MV-4-11 (cell line): ENCODE measurements at places on chromosomes 7 and 10.

DNA sequence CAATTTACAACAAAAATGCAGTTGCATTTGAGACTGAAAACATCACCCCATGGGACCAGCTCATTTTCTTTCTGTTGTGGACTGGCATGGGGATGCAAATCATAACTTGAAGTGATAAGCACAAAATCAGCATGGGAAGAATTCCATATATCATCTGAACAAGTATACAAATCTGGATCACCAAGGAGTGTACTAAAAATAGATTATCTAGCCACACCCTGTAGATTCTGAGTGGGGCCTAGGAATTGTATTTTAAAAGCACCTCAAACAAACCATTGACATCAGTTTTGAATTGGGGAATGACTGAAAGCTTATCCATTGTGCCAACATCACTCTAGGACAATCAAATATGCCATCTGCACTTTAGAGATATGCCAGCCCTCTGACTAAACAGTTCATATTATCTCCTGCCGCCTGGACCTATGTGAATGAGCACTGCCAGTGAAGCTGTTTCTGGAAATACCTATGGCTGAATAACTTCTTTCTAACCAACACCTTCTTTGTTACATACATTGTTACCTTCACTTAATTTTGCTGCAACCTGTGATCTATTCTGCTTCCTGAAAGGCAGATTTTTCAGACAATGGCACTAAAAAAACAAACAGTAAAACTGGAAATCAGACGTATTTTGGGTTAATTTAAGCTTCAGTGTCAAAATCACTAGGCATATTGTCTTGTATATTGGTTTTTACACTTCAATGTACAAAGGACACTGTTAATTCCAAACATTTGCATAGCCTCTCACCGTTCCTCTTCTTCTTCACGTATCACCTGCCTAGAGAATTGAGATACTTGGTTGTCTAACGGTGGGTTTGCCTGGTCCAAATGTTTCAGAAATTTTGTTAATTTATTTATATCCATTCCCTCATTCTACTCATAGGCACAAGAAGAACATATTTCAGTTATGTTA lies 42.4 kb upstream of the HGF start:
- DNase-seq = no peak

DNA sequence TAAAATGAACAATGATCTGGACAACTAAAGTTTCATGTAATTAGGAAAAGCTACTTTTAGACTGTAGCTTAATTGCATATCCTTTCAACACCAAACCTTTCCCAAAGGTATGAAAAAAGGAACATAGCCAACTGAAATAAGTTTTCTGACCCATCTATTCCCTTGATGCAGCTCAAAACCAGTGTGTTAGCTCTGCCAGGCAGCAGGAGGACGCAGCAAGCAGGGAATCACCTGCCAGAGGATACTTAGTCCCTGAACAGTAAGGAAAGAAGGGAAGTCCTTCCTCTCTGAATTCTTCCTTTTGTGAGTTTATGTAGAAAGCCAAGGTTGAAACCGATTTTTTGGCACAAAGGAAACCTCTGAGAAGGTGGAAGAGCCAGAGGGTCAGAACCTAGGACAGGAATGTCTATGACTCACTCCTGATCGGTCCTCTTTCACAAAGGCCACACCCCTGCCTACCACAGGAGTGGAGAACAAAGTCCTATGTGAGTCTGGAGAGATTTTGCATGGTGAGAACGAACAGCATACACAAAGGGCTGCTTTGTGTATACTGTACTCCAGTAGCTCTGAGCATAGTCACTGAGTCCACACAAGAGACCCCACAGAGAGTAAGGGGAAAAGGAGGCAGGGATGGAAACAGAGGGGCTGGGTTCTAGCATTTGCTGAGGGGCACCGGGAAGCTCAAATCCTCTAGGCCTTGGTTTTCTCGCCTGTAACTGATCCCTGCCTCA lies 68.8 kb upstream of the GSDME start:
- DNase-seq = no peak

- DNase-seq = no peak
Measured at GRCh38 chr7:41385996-41386395, 316.9 kb downstream of the INHBA start.

- no peak for DNase-seq
Measured at GRCh38 chr7:122532406-122533269, 166.3 kb downstream of the RNF133 start.

DNA sequence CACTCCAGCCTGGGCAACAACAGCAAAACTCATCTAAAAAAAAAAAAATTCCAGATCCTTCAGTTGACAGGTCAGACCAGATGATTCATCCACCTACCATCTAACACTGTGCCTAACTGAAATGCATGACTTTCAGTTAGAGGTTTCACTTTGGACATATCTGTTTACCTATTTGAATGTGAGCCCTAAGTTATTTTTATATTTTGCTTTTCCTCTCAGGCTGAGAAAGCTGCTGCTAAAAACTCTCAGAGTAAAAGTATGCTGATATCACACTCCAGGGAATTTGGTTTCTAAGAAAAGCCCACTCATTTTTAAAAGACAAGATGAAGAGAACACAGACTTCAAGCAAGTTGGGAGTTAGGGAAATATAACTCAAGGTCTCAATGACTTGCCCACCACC lies 126.0 kb downstream of the SGMS1 start:
- DNase-seq = no peak

- no peak for DNase-seq
Measured at GRCh38 chr10:101824736-101825135, 6.5 kb upstream of the OGA start.

GRCh38 chr7:95209276-95209675 lies 115.1 kb downstream of the PON1 start:
- DNase-seq = no peak

DNA sequence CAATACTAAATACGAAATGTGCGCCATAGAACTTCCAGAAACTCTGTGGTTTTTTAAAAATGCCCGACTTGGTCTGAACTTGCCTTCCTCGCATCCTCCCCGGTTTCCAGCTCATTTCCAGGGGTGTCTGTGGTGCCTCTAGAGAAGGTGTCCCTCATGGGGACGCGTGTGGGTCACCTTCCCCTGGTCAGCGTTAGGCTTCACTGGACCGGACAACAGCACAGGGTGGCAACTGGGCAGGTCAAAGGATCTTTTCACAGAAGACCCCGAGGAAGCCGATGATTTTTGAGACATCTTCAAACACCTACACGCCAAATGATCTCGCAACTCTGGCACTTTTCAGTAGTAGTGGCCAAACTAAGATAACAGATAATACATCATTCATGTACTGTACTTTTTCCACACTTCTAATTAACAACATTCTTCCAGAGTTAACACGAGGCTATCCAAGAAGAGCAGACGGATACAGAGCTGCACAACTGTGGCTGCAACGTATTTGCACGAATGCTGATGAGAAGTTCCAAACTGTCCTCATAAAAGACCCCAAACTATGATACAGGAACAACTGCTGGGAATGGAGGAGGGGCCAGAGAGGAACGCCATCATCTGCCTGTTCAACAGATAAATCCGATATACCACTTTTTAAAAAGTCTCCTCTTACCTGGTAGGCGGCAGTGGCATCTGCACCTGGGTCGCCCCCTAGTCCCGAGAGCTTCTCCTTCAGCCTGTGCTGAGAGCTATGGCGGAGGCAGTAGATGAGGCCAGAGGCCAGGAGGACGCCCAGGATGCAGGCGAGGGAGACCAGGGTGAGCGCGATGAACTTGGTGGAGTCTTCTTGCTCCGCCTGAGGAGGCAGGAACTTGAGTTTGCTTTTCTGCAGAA lies 345.5 kb downstream of the DNAJB6 start:
- no peak for DNase-seq

- no peak for DNase-seq
Measured at GRCh38 chr7:86955895-86956503, 103.5 kb downstream of the ELAPOR2 start.

DNA sequence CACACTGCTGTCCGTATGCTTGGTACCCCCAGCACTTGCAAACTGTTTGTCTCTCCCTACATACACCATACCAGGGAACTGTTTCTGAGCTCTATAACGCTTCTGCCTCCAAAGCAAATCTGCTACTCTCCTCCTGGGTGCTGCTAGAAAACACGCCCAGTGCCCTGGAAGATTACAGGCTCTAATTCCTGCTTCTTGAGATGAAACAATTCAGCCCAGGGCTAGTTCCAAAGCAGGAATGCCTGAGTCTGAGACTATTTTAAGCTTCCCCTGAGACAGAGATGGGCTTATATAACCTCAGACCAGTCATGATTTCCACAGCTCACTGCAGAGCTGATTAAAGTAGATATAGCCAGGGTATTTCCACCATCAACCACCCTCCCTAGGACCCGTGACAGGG lies 327.1 kb downstream of the GPR158 start:
- no peak for DNase-seq

DNA sequence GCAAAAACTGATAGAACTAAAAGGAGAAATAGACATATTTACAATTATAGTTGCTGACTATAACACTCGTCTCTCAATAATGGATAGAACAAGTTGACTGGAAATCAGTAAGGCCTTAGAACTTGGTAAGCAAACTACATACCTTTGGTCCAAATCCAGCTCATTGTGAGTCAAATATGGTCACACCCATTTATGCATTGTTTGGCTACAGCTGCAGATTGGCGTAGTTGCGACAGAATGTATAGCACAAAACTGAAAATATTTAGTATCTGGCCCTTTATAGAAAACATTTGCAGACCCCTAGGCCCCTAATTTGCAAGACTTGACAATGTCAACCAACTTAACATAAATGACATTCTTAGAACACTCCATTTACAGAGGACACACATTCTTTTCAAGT lies 103.6 kb upstream of the EGR2 start:
- DNase-seq = no peak

GRCh38 chr7:80511964-80512363 lies at the start of gene GNAT3:
Gene GNAT3, minus strand, starts transcription at chr7:80512064. Its CDS starts 138 bp downstream, at chr7:80511926.
- DNase-seq = no peak

GRCh38 chr7:114422507-114423501 lies 8.2 kb downstream of the FOXP2 start:
- DNase-seq = peak; percentile 81

- peak; percentile 42 for DNase-seq
Measured at GRCh38 chr10:22479419-22479818, 134.1 kb downstream of the SPAG6 start.

- peak; percentile 94 for DNase-seq
Measured at GRCh38 chr7:55533050-55533728, 39.1 kb downstream of the VOPP1 start.

DNA sequence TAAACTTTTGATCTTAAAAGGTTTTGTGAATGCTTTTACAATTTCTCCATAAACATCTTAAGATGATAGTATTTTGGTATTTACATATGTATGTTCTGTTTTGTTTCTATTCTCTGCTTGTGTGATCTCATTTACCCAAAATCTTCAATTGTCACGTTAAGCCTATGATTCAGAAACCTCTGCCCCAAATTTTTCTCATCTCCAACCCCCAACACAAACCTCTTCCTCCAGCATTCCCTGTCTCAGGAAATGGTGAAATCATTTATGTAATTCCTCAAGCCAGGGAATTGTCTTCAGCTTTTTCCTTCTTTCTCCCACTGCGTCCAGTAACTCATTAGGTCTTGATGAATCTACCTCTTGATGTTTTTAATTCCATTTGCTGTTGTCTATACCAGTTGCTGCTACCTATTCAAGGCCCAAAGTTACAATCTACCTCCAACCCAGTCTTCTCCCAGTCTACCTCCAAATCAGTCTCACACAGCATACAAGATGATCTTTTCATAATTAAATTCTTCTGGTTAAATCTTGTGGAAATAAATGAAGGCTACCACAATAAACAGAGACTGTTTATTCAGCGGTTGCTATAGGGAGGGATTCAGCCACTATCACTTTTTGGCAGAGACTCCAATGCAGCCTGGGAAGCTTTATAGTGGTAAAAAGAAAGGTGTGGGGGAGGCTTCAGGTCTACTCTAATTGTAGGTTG lies 5.8 kb downstream of the CFAP69 start:
- DNase-seq = no peak

- no peak for DNase-seq
Measured at GRCh38 chr10:6056411-6057135, 5.6 kb downstream of the IL2RA start.

DNA sequence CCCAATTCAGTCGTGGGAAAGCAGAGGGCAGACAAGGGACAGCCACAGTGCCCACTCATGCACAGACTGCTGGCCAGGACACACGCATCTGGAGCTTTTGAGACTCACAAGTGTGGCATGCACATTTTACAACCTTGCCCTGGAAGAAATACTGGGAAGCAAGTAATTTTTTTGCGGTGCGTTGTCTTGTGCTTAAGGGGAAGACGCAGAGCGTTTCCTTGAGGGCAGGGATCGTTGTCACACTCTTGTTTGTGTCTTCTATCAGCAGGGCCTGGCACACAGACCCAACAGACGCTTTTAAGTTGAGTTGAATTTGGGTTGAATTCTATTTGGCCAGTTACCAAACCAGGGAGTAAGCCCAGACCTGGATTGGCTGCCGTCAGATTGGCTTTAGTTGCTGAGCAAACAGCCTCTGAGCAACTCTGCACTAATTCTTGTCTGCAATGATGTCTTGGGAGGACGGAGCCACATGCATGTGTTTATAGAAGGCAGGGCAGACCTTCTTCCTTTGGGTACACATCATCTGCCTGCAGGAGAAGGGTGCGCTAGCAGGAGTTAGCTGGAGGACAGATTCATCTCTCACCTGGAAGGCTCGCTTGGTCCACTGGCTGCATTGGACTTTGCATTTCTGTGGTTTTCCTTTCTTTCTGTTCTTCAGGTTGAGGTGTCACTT lies 38.4 kb downstream of the IL2RA start:
- DNase-seq = no peak

DNA sequence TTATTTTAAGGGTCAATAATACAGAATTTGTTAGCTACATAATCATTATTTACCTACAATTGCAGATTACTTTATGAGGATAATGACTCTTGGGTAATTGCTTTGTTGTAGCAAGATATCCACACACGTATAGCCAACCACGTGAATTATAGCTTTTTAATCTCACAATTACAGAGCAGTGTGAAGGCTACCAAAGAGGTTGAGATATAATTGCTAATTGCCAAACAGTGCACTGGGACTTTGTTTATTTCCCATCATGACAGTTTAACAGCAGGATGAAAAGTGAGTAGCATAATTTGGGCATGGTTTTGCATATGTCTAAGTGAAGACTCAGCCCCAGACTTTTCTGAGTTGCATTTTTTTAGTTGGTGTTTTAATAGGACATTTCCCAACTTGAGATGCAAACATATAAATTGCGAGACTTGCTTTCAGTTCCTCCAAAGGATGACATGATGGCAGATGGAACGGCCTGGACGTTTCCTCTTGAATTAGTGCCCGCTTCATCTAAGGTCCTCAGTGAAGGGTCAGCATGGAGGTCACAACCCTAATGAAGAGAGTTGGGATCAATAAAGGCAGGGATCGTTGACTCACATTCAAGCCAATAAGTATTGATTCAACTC lies 180.7 kb upstream of the GPR26 start:
- peak; percentile 89 for DNase-seq

GRCh38 chr10:12559578-12560178 lies 210.3 kb downstream of the CAMK1D start:
- no peak for DNase-seq
